ENCODE measurements at places on chromosomes 13 and 19.

GRCh38 chr13:50106559-50106958, 91.3 kb downstream of the KCNRG start:
- DNase-seq, result no peak

- peak; percentile 92 for DNase-seq
These were observed at the start of gene ZNF112 for GRCh38 chr19:44356383-44357111. ZNF112 (minus strand) TSS chr19:44356680; CDS start chr19:44340539, 16,141 bp downstream.

DNA sequence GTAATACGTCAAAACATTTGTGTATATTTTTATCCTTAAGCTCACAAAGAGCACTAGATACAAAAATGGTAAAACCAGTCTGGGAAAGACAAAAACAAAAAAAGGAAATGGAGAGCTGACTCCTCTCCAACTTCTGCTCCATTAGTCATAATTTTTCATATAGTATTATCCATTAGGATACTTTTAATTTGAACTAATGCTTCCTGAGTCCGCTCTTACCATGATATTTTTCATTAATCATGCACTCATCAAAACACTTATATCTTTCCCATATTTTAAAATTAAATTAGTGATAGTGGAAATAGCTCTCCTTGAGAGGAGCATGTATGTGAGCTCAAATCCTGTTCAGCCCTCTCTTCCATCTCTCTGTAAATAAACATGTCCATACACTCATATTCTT, 1093.0 kb upstream of the MIR17HG start:
- DNase-seq, result no peak

DNA sequence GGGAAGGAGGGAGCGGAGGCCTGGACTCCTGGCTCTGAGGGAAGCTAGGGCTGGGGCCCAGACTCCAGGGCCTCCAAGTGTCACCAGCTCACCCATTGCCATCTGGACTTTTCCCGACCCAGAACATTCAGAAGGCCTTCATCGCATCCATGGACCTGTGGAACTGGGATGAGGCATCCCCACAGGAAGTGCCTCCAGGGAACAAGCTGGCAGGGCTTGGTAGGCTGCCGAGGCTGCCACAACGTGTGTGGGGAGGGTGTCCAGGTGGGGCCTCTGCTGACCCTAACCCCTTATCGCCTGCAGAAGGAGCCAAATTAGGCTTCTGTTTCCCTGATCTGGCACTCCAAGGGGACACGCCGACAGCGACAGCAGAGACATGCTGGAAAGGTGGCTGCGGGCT, 767 bp downstream of the ETV2 start:
- no peak for DNase-seq

GRCh38 chr19:2618611-2619010, 83.9 kb downstream of the GNG7 start:
- peak; percentile 65 for DNase-seq

DNA sequence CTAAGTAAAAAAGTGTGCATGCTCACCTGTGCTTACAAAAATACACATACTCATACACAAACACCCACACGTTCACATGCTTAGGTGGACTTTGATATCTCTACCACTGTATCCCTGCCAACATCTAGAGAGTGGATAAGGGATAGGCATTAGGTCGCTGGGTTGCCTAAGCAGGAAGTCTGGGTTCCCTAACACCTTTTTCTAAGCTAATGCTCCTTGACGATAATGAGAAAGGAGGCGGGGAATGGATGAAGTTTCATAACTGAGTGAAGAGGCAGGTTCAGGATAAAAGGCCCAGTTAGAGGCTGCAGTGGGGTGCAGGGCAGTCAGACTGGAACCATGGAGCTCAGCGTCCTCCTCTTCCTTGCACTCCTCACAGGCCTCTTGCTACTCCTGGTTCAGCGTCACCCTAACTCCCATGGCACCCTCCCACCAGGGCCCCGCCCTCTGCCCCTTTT, 41.9 kb upstream of the CYP2A7 start:
- DNase-seq, result no peak

DNA sequence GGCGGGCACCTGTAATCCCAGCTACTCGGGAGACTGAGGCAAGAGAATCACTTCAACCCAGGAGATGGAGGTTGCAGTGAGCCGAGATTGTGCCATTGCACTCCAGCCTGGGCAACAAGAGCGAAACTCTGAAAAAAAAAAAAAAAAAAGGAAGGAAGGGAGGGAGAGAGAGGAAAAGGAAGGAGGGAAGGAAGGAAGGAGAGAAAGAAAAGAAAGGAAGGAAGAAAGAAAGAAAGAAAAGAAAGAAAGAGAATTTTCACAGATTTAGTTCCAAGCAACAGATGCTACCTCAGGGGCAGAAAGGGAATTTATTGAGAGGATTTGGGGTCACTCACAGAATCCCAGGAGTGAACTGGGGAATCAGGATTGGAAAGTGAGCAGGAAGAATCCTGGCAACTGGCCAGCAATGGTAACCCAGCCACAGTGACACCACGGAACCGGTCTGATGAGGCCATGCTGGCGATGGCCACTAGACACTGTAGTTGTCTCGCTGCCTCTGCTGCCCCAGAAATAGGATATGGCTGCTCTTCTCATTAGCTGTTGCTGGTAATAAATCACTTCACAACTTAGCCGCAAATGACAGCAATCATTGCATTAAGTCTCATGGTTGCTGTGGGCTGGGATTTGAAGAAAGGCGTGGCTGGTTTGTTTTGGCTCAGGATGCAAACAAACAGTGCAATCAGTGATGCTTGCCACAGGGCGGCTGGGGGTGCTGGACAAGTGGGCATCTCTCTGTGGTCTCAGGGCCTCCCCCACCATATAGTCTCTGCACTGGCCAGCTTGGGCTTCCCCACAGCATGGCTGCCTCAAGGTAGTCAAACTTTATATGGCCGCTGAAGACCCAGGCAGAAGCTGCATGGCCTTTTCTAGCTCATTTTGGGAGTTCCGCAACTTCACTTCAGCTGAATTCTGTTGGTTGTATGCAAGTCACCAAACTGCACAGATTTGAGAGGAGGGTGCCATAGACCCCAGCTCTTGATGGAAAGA, 5.2 kb upstream of the BCAM start:
- no peak for DNase-seq

- DNase-seq, result no peak
These were observed 257.5 kb downstream of the MZT1 start for GRCh38 chr13:72469906-72470305.

DNA sequence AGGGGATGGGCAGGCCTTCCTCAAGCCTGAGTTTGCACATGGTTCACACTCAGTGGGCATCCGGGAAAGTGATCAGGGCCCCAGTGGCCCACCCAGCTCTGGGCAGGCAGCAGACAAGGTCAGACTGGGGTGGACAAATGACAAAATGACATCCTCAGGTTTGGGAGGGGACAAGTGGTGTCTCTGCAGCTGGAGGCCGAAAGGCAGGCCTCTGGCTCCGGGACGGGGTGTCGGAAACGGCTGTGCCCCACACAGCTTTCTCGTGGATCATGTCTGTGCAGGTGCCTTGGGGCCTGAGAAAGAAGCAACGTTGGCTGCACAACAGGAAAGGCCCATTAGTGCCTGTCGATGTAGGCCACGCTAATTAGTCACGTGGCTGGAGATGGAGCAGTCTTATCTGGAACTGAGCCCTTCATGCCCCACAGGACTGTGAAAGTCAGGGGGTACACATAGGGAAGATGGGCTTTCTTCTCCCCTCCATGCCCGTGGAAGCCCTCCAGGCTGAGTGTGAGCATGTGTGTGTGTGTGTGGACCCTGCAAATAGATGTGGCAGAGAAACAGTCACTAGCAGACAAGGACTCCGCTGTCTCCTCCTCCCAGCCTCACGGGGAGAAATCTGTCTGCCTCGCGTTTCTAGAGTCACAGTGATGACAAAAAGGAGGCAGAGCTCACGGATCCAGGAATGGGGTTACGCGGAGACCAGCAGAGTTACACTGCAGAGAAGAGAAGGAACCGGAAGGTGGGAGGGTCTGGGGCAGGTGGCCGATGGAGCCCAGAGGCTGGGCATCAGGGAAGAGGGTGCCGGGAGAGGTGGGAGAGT, 44.2 kb downstream of the CHST8 start:
- DNase-seq, result no peak

DNA sequence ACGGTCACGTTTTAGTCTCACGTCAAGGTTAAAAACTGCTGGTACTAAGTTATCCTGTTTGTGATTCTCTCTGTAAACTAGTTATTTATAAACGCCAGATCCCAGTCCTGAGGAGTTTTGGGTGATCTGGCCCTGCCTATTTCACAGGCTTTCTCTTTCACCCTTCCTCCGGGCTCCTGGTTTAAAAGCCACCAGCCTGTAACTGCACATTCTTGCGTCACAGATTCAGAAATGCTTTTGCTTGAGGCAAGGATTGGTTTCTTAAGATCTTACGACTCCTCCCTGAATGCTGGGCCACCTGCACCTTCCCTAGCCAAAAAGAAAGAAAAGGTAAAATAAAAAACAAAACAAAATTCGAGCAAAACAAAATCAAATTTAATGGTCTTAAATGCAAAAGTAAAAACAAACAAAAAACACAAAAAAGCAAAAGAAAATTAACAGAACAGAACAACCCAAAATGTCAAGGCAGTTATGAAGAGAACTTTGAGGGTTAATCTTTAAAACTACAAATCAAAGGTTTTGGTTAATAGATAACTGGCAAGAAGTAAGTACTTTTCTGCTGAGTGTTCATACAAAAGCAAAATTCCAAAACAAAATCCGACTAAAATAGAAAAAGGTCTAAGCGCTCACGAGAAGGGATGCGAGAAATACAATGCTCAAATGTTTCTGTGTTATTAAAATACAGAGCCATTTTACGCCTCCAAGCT, 18.6 kb upstream of the TIMM44 start:
- DNase-seq, result no peak

DNA sequence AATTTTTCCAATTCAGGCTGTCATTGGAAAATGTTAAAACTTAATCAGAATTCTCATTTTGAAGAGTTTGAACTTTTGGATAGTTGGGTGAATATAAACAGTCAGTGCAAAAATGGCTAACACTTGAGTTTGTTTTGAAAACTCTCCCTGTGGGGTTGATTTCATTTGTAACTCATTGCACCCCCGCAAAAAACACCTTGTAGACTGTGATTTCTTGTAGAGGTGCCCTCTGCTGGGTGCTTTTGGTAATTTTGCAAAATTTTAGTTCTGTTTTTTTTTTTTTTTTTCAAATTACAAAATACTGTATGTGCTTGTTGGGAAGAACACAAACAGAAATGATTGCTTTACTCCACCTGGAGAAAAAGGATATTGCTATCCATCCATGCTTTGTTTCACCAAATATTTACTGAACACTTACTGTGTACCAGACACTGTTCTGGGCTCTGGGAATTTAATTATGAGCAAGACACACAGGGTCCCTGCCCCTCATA, 28.2 kb upstream of the GPI start:
- DNase-seq, result peak; percentile 73

GRCh38 chr13:83753912-83754624, 128.2 kb downstream of the SLITRK1 start:
- DNase-seq, result no peak

DNA sequence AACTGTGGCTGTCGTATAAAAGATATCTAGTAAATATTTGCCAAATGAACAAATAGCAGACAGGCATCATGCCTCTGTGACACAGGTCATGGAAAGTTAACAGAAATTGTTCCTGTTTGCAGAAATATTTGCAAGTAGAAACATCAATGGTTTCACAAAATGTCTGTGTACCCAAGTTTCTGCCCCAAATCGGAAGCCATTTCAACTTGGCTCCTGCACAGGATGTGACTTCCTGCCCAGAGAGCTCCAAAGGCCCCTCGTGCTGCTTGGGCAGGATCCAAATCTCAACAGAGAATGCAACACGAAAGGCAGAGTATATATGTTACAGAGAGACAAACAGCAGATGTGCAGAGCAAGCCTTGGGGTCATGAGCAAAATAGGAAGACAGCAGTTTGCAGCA, 95.5 kb upstream of the SERP2 start:
- peak; percentile 68 for DNase-seq

- no peak for DNase-seq
These were observed 26.7 kb upstream of the POU2F2 start for GRCh38 chr19:42158926-42159325.

DNA sequence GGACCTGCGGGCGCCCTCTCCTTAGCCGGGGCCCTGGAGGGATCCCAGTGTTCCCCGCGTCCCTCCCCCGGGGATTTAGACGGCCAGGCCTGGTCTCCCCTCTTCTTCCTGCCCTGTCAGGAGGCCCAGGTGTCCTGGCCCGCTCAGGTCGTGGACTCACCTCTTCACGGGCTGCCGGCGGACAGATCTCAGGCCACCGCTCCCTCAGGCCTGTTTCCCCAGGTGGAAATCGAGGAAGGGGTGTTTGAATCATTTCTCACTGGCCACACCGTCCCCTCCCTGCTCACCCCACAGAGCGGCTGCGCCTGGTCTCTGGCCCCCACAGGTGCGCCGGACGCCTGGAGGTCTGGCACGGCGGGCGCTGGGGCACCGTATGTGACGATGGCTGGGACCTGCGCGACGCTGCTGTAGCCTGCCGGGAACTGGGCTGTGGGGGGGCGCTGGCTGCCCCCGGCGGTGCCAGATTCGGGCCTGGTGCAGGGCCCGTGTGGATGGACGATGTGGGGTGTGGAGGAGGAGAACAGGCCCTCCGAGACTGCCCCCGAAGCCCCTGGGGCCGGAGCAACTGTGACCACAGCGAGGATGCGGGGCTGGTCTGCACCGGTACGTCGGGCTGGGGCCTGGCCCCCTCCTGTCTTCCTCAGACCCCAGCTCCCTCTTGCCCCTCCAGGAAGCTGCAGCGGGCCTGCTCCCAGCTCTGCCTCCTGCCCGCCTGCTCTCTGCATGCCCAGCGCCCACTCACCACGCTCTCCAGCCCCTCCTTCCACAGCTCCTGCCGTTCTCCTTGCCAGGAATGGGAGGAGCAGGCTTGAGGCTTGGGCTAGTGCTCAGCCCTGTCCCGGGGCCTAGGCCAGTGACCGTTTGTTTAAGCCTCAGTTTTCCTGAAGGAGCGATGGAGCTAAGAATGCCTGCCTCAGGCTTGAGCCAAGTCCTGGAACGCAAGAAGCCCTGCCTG, 2.5 kb downstream of the SSC5D start:
- DNase-seq, result no peak

- no peak for DNase-seq
These were observed 2.4 kb upstream of the CCDC9 start for GRCh38 chr19:47253970-47254369.

GRCh38 chr19:49790866-49791265, 22.2 kb downstream of the FUZ start:
- DNase-seq, result no peak

DNA sequence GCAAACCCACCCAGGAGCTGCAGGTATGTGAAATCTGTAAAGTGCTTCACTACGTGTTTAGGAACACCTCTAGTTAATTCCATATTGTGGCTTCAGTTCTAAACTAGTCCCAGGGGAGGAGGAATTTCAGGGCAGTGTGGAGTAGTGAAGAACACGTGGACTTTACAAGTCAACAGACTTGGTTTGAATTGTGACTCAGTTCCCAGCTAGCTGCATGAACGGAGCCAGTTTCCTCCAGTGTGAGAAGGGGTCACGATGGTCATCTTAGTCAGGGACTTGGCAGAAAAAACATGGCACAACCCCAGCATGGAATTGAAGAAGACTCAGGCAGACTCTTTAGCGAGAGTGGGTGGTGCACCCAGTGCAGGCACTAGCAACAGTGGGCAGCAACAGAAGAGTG, 175.7 kb upstream of the UBL3 start:
- DNase-seq, result peak; percentile 21
